ENCODE measurements at places on chromosomes 6 and 20.

DNA sequence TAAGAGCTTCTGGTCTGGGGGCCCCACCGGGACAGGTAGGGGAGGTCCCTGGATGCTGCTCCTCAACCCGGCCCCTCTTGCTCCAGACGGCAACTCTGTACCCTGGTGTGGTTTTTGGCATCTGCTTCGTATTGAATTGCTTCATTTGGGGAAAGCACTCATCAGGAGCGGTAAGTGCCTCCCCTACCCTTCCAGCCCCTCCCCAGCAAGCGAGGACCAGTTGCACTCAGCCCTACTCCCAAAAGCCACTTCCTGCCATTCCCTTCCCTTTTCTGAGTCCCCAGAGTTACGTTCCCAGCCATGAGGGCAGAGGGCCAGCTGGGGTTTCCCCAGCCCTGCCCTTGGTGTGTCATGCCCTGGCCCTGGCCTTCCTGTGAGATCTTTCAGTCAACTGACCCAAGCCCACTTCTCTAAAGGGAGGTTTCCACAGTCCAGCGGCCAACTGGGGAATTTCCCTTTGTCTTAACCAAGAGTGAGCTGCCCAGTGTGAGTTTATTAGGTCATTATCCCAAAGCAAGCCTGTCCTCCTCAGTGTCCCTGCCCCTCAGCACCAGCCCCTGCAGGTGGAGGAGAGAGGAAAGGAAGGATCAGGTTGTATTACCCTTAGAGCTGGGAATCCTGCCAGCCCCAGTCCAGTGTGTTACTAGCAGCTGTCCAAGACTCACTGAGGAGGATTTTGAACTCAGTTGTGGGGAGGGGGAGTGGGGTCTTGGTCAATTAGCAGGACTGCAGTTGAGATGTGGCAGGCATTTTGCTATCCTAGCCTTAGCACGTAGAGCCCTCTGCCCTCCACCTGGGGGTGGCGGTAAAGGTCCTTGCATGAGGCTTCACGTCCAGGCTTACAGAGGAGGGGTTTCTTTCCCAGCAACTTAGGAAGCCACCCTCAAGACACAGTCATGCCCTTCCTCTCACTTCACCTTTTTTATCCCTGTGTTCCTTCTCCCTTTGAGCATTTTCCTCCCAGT lies 45.8 kb downstream of the TM9SF4 start:
- peak; percentile 80 for DNase-seq

DNA sequence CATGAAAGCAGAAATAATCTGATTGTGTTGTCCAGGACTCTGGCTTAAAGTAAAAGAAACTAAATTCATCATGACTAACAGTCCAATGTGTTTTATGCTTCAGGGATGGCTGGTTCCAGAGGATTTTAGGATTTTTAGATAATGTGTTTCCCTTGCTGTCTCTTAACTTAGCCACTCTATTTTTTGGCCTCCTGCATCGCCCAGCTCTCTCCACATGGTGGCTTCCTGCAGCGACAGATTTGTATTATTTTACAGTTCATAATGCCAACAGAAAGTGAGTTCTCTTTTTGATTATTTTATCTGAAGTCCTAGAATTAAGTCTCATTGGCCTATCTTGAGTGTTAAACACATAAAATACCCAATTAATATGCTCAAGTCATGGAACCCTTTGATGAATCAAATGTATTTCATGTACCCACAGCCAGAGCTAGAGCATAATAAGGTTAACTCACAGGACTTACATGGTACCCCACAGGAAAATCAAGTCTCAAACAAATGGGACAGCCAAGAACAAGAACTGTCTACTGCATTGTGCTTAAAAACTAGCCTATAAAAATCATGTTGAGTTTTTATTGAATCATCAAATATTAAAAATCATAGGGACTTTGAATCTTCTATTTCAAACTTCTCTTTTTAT lies 582.5 kb downstream of the DOK5 start:
- no peak for DNase-seq

GRCh38 chr20:2595076-2595475 lies 57.4 kb upstream of the NOP56 start:
- no peak for DNase-seq

DNA sequence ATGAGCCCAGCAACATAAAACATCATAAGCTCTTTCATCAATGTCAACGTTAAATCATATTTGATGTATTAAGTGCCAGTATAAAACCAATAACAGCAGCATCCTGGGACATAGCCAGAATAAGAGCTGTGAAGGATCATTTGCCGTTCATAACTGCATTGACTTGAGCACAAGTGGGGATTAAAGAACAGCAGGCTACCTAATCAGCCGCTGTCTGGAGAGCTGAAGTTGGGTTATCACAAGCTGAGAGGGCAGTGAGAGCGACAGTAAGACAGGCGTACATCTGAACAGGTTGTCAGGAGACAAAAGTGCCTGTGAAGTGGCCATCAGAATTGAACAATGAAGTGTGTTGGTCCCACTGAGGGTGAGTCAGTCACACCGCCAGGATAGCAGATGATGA lies 269.6 kb downstream of the GRIK2 start:
- no peak for DNase-seq

GRCh38 chr20:35661053-35661452 lies 3.6 kb downstream of the CPNE1 start:
- peak; percentile 39 for DNase-seq

GRCh38 chr6:79671600-79672266 lies 40.6 kb downstream of the SH3BGRL2 start:
- peak; percentile 58 for DNase-seq

- peak; percentile 90 for DNase-seq
Measured at GRCh38 chr6:75412969-75413662, 80.5 kb downstream of the FILIP1 start.

GRCh38 chr6:43610431-43610830 lies 18.6 kb downstream of the GTPBP2 start:
- no peak for DNase-seq

DNA sequence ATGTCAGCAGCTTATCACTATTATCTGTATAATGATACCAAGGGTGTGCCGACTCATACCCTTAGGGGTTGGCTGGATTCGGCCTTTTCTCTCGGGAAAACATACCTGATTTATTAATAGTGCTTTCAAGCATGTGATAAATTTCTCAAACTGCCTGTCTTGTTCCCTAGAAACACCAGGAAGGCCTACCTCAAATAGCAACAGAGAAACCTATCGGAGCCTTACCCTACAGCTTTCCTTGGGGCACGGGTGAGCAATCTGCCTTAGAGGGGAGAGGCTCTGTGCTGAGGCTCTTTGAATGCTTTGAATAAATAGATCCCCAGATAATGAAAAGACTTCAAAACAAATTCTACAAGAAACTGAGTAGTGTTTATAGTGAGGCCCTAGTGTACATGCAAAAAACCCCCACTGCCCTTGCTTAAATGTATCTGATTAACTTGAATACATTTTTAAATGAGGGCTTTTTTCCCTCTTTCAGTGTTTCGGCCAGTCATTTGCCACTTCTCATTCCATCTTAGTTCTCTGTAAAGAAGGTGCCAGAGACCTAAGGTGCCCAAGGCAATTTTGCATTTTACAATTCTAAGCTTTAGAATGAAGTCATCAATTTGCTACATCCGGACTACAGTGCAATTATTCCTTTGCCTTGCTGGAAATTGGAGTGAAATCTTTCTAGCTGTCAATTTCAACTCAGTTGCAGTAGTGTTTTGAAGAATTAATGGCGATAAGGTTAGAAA lies 320.1 kb downstream of the ESR1 start:
- no peak for DNase-seq

GRCh38 chr6:111222341-111222740 lies 135.0 kb downstream of the SLC16A10 start:
- DNase-seq: no peak

DNA sequence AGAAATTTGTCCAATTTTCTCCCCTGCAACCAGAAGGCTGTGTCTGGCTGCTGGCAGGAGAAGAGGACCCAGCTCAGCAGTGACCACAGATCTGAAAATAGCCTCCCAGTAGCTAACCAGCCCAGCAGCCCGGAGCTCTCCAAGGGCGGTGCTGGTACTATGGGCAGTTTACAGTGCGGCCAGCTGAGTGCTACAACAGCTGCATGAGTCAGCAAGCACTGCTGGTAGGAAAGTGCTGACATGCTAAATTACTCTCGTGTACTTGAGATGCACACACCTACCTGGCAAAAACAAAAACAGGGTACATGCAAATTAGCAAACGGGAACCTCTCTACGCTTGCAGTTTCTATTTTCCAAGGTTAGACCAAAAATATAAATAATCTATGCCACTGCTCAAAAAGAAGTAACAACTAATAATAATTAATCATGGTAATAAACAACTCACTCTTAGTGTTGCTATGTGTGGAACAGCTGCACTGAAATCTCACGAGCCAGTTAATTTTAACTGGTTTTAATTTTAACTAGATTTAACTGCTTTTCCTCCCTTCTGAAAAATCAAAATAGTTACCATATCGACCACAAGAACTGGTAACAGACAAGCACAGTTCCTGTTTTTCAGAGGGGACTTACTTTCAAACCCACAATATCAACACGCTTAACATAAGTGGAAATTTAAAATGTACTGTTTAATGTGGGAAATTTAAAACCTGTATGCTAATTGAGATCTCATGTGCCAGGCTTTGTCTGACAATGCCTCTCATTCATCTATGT lies 10.8 kb downstream of the BACH2 start:
- peak; percentile 96 for DNase-seq

- no peak for DNase-seq
Measured at GRCh38 chr20:37713396-37713795, 19.6 kb downstream of the CTNNBL1 start.

DNA sequence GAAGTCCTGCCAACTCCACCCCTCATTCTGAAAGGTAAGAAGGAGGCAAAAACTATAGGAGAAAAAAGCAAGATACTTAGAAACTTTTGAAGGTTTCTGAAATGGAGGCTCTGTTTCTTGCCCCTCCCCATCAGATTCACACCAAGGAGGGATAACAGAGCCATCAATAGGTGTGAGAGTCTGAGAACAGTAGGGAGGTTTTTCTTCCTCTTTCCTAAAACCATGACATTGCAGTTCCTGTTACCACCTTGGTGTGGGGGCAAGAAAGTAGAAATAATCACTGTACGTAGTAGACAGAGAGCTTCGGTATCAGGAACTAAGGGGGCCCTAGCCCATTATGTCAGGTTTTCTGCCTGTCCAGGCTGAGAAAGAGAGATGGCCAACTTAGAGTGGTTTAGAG lies 333.3 kb upstream of the SYNCRIP start:
- DNase-seq: no peak

DNA sequence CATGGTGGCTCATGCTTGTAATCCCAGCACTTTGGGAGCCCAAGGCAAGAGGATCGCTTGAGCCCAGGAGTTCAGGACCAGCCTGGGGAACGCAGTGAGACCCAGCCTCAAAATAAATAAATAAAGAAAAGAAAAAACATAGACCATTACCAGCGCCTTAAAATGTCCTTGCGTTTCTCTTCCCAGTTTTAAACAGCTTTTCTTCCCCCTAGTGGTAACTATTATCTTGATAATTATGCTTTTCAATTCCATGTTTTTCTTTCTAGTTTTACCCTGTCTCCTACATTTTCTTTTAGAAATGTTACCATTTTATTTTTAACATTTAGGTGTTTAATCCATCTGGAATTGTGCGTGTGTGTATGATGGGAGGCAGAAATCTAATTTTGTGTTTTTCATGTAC lies 24.4 kb downstream of the DNAH8 start:
- peak; percentile 31 for DNase-seq

DNA sequence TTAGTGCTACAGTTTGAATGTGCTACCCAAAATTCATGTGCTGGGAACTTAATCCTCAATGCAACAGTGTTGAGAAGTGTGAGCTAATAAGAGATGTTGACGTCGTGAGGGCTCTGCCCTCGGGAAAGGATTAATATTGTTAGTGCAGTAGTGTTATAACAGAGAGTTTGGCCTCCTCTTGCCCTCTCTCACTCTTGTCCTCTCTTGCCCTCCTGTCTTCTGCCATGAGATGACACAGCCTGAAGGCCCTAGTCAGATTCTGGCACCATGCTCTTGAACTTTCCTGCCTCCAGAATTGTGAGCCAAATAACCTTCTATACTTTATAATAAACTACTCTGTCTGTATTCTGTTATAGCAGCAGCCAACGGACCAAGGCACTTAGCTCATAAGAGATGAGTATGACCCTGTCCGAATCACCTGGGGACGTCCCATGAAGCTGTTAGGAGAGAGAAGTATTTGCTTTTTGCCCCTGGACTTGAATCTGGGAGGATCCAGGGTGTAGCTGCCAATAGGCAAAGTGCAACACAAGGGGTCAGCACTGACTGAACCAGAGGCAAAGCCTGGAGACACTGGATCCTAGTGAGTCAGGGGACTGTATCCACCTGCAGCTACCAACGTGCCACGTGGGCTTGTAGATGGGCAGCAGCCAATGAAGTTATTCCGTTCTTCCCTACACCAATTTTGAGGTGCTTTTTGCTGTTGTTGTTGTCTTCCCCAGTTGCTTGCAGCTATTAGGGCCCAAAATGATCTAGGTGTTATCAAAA lies 233.7 kb downstream of the THBS2 start:
- DNase-seq: no peak

DNA sequence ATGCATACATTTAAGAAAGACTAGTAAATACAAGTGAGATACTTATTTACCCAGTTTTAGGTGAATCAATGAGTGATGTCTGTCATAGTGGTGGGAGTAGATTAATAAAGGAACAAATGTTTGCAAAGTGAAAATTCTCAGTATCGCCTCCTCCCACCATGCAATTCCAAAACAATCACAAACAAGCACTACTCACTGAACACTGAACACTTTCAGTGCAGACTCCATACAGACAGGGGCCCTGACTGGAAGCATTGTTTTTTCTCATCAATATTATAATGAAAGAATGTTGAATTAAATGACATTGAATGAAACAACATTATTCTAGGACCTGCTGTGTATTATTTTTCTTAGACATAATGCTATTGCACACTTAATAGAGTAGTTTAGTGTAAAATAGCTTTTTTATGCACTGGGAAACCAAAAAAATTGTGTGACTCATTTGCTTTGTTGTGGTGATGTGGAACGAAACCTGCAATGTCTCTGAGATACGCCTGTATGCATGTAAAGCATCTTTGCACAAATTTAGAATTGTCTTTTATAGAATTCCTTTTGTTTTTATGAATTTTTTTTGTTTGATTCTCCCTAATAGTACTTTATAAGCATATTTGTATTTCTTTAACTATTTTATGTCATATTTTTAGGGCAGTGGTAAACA lies 317.5 kb downstream of the UTRN start:
- DNase-seq: no peak

DNA sequence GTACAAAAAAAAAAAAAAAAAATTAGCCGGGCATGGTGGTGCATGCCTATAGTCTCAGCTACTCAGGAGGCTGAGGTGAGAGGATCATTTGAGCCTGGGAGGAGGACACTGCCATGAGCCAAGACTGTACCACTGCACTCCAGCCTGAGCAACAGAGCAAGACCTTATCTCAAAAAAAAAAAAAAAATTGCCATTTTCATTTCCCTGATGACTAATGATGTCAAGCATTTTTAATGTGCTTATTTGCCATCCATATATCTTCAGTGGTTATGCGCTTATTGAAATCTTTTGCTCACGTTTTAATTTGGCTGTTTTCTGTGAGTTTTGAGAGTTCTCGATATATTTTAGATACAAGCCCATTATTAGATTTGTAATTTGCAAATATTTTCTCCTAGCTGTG lies 46.7 kb downstream of the PFDN4 start:
- peak; percentile 40 for DNase-seq

- DNase-seq: peak; percentile 6
Measured at GRCh38 chr6:63448229-63448628, 124.1 kb upstream of the LOC128125822 start.

Data from choroid plexus epithelial cell (primary cell).